Activated CD8-positive, alpha-beta T cell treated with anti-CD3 and anti-CD28 coated beads for 36 hours (primary cell): ENCODE measurements at places on chromosomes 11 and 22.

- no peak for DNase-seq
Observed at GRCh38 chr22:20147237-20147988, 3.4 kb downstream of the CCDC188 start.

DNA sequence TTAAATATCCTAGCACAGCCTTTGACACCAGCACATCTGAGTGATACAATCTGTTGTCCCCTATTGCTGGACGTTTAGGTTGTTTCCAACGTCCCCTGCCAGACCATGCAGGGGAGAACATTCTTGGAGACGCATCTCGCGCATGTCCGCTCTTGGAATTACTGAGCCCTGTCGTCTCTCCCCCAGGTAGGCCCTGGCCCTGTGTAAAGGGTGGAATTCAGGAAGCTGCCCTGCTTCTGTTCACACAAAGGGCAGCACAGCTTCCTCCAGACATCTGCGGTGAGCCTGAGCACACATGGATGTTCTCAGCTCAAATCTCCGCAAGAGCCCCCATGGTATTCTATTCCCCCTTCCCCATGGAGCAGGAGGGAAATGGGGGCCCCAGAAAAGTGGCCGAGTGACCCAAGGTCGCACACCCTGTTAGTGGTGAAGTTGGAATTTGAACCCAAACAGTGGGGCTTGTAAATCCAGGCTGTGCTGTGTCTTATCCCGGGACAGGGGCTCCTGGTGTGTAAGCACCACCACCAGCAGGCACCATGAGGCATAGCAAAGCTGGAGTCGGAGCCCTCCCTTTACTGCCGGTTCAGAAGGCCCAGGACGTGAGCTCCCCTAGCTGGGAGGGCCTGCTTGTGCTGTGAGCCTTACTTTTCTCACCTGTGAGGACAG is 5.0 kb upstream of the FGF19 start:
- DNase-seq = no peak

DNA sequence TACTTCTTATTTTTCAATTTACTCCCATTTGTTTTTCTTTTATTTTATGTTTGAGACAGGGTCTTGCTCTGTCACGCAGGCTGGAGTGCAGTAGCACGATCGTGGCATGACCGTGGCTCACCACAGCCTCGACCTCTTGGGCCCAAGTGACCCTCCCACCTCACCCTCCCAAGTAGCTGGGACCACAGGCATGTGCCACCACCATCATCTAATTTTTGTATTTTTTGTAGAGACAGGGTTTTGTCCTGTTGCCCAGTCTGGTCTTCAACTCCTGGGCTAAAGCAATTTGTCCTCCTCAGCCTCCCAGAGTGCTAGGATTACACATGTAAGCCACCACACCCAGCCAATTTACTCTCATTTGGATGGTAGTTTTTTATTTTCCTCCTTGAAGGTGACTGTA is 679.3 kb upstream of the CCDC179 start:
- no peak for DNase-seq

DNA sequence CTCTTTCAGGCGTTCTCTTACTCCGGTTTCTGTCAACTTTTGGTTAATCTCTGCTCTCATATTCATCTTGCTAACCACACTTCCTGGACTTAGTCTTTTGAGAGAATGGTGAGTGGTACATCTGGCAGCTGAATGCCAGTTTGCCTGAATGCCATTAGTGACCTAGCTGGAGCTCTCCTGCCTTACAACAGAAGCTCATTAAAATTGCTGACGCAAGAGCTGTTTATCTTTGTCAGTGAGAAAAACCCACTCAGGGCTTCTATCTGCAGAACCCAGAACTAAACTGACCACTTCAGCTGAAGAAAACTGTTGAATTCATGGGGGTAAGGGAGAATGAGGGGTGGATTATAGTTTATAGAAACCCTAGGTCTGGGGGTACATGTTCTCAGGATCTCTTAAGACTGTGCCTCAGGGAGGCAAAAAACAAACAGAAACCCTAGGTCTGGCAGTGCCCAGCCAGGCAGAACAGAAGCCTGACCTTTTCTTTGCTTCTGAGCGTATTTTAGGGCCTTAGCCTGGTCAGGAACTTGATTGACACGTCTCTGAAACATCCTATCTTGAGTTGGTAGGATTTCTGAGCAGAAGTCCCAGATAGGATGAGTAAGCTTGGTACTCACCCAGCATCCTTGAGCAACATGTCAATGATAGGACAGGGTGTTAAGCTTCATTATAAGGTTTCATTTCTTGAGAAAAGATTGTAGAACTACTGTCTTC is 52.8 kb upstream of the YWHAH start:
- DNase-seq = no peak

- DNase-seq = no peak
Observed at GRCh38 chr11:26158251-26158650, 173.7 kb upstream of the ANO3 start.

DNA sequence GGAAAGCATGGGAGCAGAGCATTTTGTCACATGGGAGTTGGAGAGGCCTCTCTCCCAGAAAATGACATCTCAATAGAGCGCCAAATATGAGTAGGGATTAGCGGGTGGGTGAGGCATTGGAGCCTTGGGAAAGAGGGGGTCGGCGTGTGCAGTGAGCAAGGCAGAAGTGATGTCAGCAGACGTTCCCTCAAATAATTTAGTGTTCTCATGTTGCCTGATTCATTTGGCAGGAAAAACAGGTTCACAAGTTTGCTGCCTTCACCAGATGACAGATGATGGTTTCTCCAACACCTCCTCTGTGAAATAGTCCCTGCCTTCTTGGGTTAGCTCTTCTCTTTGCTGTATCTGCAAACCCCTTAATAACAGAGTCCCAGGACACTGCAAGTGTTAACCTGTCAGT is 118.5 kb upstream of the ARHGAP20 start:
- no peak for DNase-seq

- DNase-seq = no peak
Observed at GRCh38 chr11:129273322-129273721, 81.2 kb upstream of the ARHGAP32 start.

- DNase-seq = no peak
Observed at GRCh38 chr11:44047931-44048431, at the start of gene ACCSL. TSS of gene ACCSL (plus strand) at chr11:44047981. CDS start at chr11:44048037, 56 bp downstream.

- no peak for DNase-seq
Observed at GRCh38 chr11:454801-455565, 4.9 kb downstream of the PTDSS2 start.

DNA sequence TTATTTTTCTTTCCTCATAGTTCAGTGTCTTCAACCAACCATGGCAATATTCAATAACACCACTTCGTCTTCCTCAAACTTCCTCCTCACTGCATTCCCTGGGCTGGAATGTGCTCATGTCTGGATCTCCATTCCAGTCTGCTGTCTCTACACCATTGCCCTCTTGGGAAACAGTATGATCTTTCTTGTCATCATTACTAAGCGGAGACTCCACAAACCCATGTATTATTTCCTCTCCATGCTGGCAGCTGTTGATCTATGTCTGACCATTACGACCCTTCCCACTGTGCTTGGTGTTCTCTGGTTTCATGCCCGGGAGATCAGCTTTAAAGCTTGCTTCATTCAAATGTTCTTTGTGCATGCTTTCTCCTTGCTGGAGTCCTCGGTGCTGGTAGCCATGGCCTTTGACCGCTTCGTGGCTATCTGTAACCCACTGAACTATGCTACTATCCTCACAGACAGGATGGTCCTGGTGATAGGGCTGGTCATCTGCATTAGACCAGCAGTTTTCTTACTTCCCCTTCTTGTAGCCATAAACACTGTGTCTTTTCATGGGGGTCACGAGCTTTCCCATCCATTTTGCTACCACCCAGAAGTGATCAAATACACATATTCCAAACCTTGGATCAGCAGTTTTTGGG is at the start of gene OR51T1:
TSS of gene OR51T1 (plus strand) at position 41 of the 641 bp plus-strand sequence. CDS start at position 41, 0 bp downstream.
- no peak for DNase-seq

GRCh38 chr11:2688381-2689231 is 11.2 kb downstream of the KCNQ1OT1 start:
- no peak for DNase-seq

DNA sequence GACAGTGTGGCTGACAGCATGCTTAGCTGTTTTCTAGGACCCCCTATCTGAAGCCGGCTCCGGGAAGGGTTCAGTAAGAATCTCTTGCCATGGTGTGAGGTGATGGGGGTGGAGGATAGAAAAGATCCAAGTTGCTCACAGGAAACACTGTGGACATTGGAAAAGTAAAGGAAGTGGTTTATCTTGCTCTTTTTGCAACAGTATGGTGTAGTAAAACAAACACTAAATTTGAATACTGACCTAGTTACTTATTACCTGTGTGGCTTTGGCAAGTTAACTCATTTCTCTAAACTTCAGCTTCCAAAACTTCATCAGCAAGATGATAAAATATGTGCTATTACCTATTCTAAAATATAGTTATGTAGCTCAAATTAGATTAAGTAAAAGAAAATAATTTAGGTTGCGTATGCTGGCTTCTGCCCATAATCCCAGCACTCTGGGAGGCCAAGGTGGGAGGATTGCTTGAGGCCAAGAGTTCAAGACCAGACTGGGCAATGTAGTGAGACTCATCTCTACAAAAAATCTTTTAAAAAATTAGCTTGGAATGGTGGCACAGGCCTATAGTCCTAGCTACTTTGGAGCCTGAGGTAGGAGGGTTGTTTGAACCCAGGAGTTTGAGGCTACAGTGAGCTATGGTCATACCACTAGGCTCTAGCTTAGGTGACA is 51.6 kb upstream of the APOA1 start:
- DNase-seq = no peak

DNA sequence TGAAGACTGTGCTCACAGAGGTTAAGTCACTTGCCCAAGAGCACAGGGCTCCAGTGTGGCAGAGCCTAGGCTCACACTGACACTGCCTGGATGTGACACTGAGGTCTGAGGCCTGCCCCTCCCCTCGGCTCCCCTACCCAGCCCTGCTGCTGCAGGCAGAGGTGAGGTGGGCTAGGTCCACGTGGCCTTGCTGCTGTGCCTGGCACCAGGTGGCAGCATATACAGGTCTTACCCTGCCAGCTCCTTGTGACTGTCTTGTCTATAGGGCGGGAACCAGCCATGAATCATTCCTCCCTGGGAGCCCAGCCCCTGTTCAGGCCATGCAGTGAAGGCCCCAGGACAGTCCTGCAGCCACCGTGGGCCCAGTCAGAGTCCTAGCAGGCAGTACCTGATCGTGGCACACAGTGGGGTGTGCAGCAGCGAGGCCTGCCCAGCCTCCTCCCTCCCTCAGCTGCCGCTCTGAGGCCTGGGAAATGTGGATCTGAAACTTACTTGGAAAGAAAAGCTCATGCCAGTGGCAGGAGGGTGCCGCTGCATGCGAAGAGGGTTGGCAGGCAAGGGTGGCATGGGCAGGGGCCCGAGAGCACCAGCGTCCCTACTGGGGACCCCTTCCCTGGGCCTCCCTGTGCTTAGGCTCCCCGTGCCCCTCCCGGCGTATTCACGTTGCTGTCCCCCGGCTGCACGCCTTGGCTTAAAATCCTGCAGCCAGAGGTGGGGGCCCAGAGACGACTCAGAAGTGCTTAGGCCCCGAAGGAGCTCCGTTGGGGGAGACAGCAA is 1.2 kb upstream of the CERK start:
- peak; percentile 52 for DNase-seq

- DNase-seq = no peak
Observed at GRCh38 chr11:111423250-111423615, 44.2 kb upstream of the POU2AF1 start.

DNA sequence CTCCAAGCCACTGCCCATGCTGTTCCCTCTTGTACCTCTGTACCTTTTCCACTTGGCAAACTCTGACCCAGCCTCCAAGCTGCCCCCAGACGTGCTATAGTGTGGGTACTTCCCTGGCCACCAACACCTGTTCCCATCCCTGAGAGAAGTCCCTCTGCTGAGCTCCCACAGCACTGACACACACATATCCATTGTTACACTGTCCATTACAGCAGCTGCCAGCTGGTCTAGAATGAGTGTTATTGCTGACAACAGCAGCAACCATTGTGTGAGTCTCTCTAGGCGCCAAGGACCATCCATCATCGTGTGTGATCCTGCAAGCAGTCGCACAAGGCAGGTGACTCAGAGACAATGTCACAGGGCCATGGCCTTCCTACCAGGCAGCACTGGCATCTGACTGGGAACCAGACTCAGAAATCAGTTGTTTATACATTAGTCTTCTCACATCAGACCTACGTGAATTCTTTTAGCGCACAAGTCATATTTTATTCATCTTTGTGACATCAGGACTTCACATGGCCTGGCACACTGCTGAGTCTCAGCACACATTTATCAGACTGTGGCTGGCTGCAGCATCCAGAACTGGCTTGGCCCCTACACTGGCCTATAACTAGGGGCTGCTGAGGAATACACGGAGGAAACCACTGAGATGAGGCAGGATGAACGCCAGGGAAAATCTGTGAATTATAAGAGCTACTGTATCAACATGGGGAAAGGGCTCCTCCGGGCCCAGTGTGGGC is 56.4 kb downstream of the SGSM3 start:
- DNase-seq = no peak

GRCh38 chr11:128830290-128831173 is 36.6 kb downstream of the KCNJ1 start:
- no peak for DNase-seq

DNA sequence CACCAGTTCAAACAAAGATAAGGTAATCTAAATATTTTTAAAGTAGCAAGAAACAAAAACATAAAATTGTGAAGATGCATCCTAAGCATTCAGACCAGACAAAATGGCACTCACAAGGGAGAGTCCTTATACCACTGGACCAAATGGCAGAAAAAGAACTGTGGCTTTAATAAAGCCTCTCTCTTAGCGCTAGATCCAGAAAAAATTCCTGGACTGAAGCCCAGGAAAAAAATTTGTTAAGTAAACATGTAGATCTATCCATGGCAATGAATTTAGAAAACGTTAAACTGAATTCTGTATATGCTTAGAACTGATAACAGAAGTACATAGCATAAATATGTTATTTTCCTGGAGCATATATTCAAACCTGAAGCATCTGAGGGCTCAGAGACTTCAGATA is 11.8 kb upstream of the CD59 start:
- no peak for DNase-seq

GRCh38 chr22:48872271-48873190 is 955.1 kb downstream of the BRD1 start:
- DNase-seq = no peak

GRCh38 chr11:99614352-99614751 is 593.6 kb downstream of the CNTN5 start:
- DNase-seq = no peak

DNA sequence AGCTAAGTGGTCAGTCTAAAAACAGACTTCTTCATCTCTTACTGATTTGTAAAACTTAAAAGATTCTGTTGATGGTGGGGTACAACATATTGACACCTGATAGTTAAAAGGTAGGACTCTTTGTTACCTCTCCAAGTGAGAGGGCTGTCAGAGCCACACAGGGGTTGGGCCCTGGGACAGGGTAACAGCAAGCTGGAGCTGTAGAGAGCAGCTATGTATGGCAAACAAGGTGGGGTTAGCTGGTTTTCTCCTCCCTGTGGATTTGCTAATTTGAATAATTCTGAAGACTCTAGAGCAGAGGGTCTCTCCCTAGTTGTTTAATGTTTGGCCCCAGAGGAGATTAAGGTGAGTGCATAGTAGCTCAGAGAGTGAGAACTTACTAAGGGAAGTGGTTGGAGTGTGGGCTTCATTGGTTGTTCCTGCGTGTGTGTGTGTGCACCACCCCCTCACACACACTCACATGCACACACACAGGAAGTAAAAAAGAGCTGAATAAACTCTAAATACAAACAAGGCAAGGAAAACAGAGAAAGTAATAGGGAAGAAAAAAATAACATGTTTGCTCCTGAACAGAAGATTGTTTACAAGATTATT is 9.2 kb upstream of the GAS2 start:
- peak; percentile 50 for DNase-seq

GRCh38 chr11:69131644-69132300 is 24.0 kb upstream of the SMIM38 start:
- DNase-seq = no peak
